ENCODE measurements at places on chromosomes 4 and X. TPM values are rescaled to one million over a fixed set of nuclear protein-coding genes. Genes with fewer than 3 reads are reported as not detected.

ETFDH gene
- 27.7 TPM for total RNA-seq

DNA sequence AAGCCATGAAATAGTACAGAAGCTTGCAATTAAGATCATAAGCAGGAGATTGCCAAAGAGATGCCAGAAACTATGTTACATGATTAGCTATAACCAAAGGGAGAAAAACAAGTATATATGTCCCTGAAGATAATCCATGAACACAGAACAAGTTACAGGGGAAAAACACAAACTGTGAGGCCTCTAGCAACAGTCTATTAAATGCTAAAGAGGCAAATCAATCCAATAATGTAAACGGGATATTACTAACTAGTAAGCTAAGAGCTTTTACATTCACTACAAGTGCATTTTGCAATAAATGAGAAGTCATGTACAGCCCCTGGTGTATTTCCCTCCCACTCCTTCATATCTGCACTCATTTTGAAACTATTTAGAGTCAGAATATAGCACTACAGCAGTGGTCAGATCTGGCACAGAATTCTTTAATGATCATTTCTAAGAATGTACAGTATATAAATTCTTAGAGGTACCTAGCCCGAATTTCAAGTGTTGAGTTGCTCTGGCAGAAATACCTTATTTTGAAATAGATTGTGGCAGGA lies 449.8 kb upstream of the SMIM31 start:
- no peaks in the 10 kb centered on the region for H3K4me1 ChIP-seq
- H3K36me3 ChIP-seq = no peaks in the 10 kb centered on the region
- DNase-seq = no peak
- no peak overlapping the region for H3K4me3 ChIP-seq
- H3K27me3 ChIP-seq = no peaks in the 10 kb centered on the region

DNA sequence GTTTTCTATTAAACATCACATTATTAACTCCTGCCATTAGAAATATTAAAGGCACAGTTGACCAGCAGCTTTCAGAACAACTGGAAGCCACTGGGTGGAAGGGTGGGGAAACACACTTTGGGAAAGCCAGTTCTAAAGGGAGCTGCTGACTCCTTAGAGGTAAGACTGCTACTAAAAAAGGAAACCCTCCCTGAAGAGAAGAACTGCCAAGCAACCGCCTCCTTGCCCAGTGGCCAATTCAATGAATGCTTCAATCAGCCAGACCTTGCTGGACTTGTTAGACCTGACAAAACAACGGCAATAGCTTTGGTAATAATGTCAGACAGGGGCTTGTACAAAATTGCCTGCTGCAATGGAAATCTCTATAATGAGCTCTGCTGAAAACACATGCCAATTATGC lies 15.6 kb downstream of the OPHN1 start:
- H3K27me3 ChIP-seq = no peaks in the 10 kb centered on the region
- no peak overlapping the region for H3K27ac ChIP-seq
- H3K4me1 ChIP-seq = peaks cover 25% of the 10 kb centered on the region
- H3K36me3 ChIP-seq = no peaks in the 10 kb centered on the region

DNA sequence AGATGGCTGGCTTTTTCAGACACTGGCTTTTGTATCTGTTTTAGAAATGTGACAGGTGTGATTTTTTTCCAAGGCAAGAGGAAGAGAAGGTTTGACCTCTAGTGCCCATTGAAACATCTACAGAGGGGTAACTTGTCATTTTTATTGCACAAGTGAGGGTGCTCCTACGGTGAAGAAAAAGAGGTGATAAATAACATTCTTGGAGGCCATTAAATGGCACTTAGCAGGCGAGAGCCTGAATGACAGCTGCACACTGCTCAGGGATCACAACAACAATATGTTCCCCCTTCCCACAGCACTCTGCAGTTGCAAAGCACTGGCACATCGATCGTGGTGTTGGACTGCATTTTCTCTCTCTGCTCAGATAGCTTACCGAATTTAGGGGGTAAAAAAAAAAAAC lies 22.9 kb downstream of the FAM184B start:
- no peaks in the 10 kb centered on the region for H3K27me3 ChIP-seq
- no peak for DNase-seq
- H3K36me3 ChIP-seq = no peaks in the 10 kb centered on the region
- no peak overlapping the region for H3K27ac ChIP-seq
- no peak overlapping the region for H3K4me3 ChIP-seq

CCKAR gene
- not detected for total RNA-seq

- DNase-seq = no peak
- H3K4me3 ChIP-seq = no peak overlapping the region
- no peaks in the 10 kb centered on the region for H3K36me3 ChIP-seq
- no peak overlapping the region for H3K27ac ChIP-seq
- H3K4me1 ChIP-seq = no peaks in the 10 kb centered on the region
Measured at GRCh38 chr4:137635108-137635507, 102.8 kb upstream of the PCDH18 start.

MID1 gene
- 24.9 TPM for total RNA-seq

- H3K27ac ChIP-seq = no peak overlapping the region
- no peaks in the 10 kb centered on the region for H3K27me3 ChIP-seq
- H3K36me3 ChIP-seq = no peaks in the 10 kb centered on the region
- DNase-seq = no peak
Measured at GRCh38 chr4:183413234-183414200, 30.9 kb upstream of the CDKN2AIP start.

DNA sequence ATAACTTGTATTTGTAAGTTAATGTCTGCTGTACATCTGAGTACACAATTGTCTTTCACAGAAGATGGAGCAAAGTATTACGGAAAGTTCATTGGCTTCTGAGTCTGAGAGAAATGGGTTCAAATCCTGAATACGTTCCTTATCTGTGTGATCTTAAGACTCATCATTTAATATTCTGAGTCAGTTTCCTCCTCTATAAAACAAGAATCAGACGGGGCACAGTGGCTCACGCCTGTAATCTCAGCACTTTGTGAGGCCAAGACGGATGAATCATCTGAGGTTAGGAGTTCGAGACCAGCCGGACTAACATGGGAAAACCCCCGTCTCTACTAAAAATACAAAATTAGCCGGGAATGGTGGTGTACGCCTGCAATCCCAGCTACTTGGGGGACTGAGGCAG lies 57.8 kb downstream of the APBB2 start:
- peaks cover 29% of the 10 kb centered on the region for H3K4me1 ChIP-seq
- no peak overlapping the region for H3K27ac ChIP-seq
- H3K36me3 ChIP-seq = no peaks in the 10 kb centered on the region
- no peak overlapping the region for H3K4me3 ChIP-seq

SLC49A3 gene
- total RNA-seq = 31.5 TPM

GRCh38 chrX:38214551-38215531 lies 5.8 kb downstream of the SRPX start:
- no peak overlapping the region for H3K4me3 ChIP-seq
- no peaks in the 10 kb centered on the region for H3K4me1 ChIP-seq
- no peaks in the 10 kb centered on the region for H3K27me3 ChIP-seq
- H3K36me3 ChIP-seq = no peaks in the 10 kb centered on the region

DNA sequence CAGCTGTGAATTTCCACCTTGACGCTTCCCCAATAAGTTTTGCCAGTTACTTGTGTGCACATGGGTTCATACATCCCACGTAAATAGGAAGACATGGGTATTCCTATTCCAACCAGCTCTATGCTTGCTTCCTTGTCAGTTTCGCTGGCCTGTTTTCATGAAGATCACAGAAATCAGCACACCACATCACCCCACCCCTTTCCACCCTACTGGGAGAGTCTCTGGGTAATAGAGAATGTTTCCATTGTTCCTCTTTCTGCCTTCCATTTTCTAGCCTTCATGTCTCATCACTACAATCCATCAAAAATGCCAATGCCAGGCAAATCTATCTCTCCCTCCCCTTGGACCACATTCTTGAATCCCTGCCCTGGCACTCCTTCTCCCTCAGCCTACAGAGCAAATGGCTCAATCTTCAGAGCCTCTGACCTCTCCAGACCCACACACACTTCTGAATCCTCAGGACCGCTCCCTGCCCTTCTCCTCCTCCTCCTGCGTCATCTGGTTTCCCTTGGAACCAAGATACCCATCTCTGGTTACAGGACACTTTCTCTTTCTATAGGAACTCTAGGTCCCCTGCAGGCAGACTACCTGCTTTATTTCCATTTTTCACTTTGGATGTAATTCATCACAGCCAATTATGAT lies 323.3 kb downstream of the DHX15 start:
- no peaks in the 10 kb centered on the region for H3K36me3 ChIP-seq
- H3K27me3 ChIP-seq = no peaks in the 10 kb centered on the region
- DNase-seq = no peak
- no peak overlapping the region for H3K4me3 ChIP-seq
- no peak overlapping the region for H3K27ac ChIP-seq
- no peaks in the 10 kb centered on the region for H3K4me1 ChIP-seq

DNA sequence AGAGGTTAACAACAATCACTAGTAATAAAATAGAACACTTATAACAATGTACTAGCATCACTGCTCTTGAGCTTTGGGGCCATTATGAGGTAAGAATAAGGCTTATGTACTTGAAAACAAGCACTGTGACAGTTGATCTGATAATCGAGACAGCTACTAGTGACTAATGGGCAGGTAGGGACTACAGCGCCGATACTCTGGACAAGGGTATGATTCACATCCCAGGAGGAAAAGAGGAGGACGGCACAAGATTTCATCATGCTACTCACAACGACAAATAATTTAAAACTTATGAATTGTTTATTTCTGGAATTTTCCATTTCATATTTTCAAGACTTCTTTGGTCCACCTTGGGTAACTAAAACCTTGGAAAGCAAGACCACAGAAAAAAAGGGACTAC lies 62.3 kb downstream of the FAM184B start:
- no peak for DNase-seq
- H3K27me3 ChIP-seq = no peaks in the 10 kb centered on the region
- H3K27ac ChIP-seq = no peak overlapping the region
- H3K4me3 ChIP-seq = no peak overlapping the region
- no peaks in the 10 kb centered on the region for H3K36me3 ChIP-seq

ASMT gene
- not detected for total RNA-seq

- no peak overlapping the region for H3K27ac ChIP-seq
- no peaks in the 10 kb centered on the region for H3K27me3 ChIP-seq
- H3K4me3 ChIP-seq = no peak overlapping the region
- H3K4me1 ChIP-seq = no peaks in the 10 kb centered on the region
- DNase-seq = no peak
Measured at GRCh38 chrX:33735182-33735581, 396.9 kb downstream of the FAM47A start.

DNA sequence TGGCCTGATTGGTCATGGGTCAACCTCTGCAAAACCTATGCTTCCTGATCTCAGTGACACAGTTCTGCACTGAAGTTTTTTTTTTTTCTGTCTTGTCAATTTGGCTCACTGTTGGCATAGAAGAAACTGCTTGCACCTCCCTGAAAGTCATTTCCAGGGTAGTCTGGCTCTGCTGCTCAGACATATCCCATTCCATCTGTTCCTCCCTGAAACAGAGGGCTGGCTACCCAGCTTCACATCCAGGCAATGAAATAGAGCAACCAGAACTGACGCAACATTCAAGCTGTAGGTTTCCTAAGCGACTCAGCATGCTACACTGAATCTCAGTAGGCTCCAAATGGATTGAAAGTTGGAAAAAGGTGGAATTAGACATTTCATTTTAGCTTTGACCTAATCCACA lies 176.8 kb upstream of the MBNL3 start:
- no peak for DNase-seq
- no peaks in the 10 kb centered on the region for H3K36me3 ChIP-seq
- H3K27ac ChIP-seq = no peak overlapping the region
- no peaks in the 10 kb centered on the region for H3K27me3 ChIP-seq
- no peaks in the 10 kb centered on the region for H3K4me1 ChIP-seq

- no peak overlapping the region for H3K27ac ChIP-seq
- peaks cover 14% of the 10 kb centered on the region for H3K4me1 ChIP-seq
- H3K4me3 ChIP-seq = no peak overlapping the region
- DNase-seq = no peak
- H3K36me3 ChIP-seq = peaks cover 27% of the 10 kb centered on the region
- no peaks in the 10 kb centered on the region for H3K27me3 ChIP-seq
Measured at GRCh38 chrX:154401918-154402621, 3.9 kb downstream of the RPL10 start.
